Progenitor cell of endocrine pancreas (in vitro differentiated cells): ENCODE measurements at places on chromosomes 11 and 22. TPM values are rescaled to one million over a fixed set of nuclear protein-coding genes. Genes with fewer than 3 reads are reported as not detected.
A peak's percentile ranks its signal among the peaks of the same experiment; 100 is the strongest.

Gene TXNRD2
- total RNA-seq, result 14.0 and 14.3 TPM in 2 replicates

GRCh38 chr11:74339619-74340018, 28.2 kb upstream of the P4HA3 start:
- DNase-seq, result no peak
- no peak overlapping the region for H3K27ac ChIP-seq
- H3K4me3 ChIP-seq, result no peak overlapping the region
- peaks cover 11% of the 10 kb centered on the region for H3K4me1 ChIP-seq
- no peaks in the 10 kb centered on the region for H3K27me3 ChIP-seq

- peaks cover 19% of the 10 kb centered on the region for H3K27me3 ChIP-seq
- H3K4me1 ChIP-seq, result no peaks in the 10 kb centered on the region
- no peaks in the 10 kb centered on the region for H3K36me3 ChIP-seq
Observed at GRCh38 chr22:39728236-39728860, 157.8 kb downstream of the CACNA1I start.

GRCh38 chr11:1706634-1707400, 9.8 kb downstream of the KRTAP5-6 start:
- no peak overlapping the region for H3K4me3 ChIP-seq
- H3K27me3 ChIP-seq, result peaks cover 36% of the 10 kb centered on the region
- H3K36me3 ChIP-seq, result no peaks in the 10 kb centered on the region
- H3K27ac ChIP-seq, result no peak overlapping the region
- no peak for DNase-seq

Gene CDC42BPG
- total RNA-seq, result 20.1 and 21.1 TPM in 2 replicates

DNA sequence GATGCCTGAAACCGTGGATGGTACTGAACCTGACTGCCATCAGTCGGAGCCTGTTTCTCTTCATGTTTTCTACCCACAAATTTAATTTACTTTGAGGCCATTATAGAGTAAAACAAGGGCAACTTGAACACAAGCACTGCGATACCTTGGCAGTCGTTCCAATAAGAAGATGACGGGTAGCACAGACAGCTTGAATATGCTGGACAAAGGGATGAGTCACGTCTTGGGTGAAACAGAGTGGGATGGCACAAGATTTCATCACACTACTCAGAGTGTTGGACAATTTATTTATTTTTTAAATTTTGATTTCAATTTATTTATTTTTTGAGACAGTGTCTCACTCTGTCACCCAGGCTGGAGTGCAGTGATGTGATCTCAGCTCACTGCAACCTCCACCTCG, 5.7 kb downstream of the DIXDC1 start:
- H3K36me3 ChIP-seq, result peaks cover 1% of the 10 kb centered on the region
- peaks cover 21% of the 10 kb centered on the region for H3K4me1 ChIP-seq
- no peak overlapping the region for H3K4me3 ChIP-seq
- H3K27me3 ChIP-seq, result no peaks in the 10 kb centered on the region

DNA sequence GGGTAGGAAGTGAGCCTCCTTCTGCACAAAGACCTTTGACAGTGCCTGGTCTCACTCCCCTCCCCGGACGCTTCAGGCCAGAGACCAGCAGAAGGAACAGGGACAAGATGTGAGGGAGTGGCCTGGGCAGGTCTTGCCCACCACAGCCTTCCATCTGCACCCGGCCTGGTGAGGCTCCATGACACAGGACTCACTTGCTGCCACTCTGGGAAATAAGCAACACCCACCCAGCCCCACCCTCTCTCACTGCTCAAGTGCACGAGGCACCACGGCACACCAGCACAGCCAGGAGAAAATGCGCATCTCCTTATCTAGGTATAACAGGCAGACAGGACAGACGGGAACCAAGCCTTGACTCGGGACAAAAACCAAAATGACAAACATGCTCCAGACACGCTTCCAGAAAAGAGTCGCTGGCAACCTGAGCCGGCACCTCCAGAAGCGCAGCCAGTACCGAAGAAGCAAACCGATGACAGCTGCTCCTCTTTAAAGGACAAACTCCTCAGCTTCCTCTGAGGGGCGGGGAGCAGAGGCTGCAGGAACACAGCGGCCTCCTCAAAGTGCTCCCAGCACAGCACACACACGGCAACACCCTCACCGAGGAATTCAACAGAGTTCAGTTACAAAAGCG, 41.7 kb downstream of the BRD1 start:
- peaks cover 16% of the 10 kb centered on the region for H3K36me3 ChIP-seq
- H3K27ac ChIP-seq, result peak overlapping the region; percentile 49
- H3K4me3 ChIP-seq, result no peak overlapping the region
- no peaks in the 10 kb centered on the region for H3K27me3 ChIP-seq
- no peaks in the 10 kb centered on the region for H3K4me1 ChIP-seq

DNA sequence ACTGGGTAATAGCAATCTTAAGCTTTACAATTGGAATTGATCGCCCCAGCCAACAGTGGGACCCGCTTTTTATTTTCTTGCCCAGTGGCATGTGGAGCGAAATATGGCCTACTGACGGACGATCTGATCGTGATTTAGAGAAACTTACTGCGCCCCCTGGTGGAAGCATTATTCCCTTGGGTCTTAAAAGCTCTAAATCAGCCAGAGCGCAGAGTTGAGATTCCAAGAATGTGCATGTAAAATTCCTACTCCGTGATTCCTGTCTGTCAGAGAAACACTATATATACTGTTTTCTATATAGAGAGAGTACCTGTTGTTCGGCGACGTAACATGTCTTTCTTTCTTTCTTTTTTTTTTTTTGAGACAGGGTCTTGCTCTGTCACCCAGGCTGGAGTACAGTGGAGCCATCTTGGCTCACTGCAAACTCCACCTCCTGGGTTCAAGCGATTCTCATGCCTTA, 3.7 kb upstream of the DPF2 start:
- peaks cover 2% of the 10 kb centered on the region for H3K27me3 ChIP-seq
- no peak overlapping the region for H3K4me3 ChIP-seq
- peaks cover 11% of the 10 kb centered on the region for H3K4me1 ChIP-seq
- H3K36me3 ChIP-seq, result no peaks in the 10 kb centered on the region
- peak; percentile 75 for DNase-seq

DNA sequence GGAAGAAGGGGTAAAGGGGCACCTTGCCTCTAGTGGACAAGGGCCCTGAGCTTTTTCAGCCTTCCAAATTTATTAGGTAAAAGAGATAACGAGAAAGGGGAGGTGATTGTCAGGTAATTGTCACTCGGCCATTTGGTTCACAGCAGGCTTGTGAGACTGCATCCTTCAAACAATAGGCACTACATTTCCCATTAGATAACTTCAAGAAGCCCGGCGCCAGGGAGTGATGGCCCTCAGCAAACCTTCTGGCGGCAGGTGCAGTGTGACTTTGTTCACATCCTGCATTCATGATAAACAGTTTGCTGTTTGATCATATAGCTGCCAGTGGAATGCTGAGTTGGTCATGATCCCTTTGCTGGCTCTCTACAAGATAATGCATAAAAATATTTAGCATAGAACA, 185.1 kb downstream of the CWF19L2 start:
- DNase-seq, result no peak
- H3K27ac ChIP-seq, result no peak overlapping the region
- no peaks in the 10 kb centered on the region for H3K36me3 ChIP-seq
- no peaks in the 10 kb centered on the region for H3K4me1 ChIP-seq
- no peak overlapping the region for H3K4me3 ChIP-seq

GRCh38 chr11:71370895-71371673, 77.1 kb downstream of the DHCR7 start:
- DNase-seq, result no peak
- H3K4me3 ChIP-seq, result no peak overlapping the region
- no peak overlapping the region for H3K27ac ChIP-seq
- no peaks in the 10 kb centered on the region for H3K4me1 ChIP-seq
- H3K27me3 ChIP-seq, result peaks cover 15% of the 10 kb centered on the region

DNA sequence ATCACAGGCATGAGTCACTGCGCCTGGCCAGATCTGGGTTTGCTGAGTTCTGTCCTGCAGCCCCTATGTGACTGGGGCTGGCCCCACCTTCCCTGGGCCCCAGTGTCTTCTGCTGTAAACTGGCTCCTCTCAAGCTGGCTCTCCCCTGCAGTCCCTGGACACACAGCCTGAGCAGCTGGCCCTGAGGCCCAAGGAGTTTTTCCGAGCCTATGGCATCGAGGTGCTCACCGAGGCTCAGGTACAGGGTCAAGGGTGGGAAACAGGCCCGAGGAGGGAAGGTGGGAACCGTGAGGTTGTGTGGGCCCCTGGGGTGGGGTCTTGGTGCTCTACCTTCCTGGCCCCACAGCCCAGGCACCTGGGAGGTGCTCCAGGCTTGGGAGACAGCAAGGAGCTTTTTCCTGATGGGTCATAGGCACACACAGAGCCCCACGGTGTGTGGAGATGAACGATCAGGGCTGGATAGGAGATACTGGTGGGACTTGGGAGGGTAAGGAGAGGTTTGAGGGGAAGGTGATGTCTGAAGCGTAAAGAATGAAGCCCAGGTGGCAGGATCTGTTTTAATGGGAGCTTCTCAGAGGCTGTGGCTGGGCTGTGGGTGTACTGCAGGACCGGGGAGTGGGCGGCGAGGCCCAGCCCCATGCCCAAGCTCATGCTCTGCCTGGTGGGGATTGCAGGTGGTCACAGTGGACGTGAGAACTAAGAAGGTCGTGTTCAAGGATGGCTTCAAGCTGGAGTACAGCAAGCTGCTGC, 6.4 kb upstream of the LZTR1 start:
- DNase-seq, result no peak
- H3K4me3 ChIP-seq, result no peak overlapping the region
- peak overlapping the region; percentile 39 for H3K27ac ChIP-seq
- peaks cover 11% of the 10 kb centered on the region for H3K27me3 ChIP-seq
- peaks cover 10% of the 10 kb centered on the region for H3K4me1 ChIP-seq

DNA sequence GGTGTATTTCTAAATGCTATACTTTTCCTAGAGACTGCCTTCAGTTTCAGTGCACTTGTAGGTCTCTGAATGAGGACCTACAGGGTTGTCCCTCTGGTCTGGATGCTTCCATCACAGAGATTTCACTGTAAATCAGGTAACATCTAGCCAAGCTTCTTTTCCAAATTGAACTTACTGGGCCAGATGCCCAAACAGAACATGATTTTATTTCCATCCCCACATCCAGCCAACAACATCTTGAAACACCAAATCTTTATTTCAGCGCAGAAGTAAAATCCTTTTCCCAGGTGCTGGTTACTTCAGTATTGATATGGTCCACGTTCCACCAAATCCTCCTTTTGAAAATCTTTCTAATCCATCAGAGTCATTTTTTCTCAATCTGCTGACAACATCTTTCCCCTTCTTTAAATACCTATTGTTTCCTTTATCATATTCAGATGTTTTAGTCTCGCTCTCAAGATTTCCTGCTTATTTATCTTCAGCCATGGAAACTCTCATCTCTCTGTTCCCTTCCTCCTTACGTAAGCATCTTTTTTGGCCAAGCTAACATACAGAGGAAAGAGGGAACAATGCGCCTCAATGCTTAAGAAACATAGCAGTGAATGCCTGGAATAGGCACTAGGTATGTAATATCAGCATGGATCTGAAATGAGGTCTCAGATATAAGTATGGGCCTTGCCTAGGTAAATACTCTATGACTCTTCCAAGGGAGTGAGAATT, 201.2 kb upstream of the MTNR1B start:
- no peak for DNase-seq
- H3K36me3 ChIP-seq, result no peaks in the 10 kb centered on the region
- H3K27ac ChIP-seq, result no peak overlapping the region
- H3K27me3 ChIP-seq, result no peaks in the 10 kb centered on the region
- no peaks in the 10 kb centered on the region for H3K4me1 ChIP-seq

GRCh38 chr11:1667906-1668305, 29.1 kb upstream of the KRTAP5-6 start:
- H3K4me3 ChIP-seq, result no peak overlapping the region
- H3K4me1 ChIP-seq, result peaks cover 22% of the 10 kb centered on the region
- H3K36me3 ChIP-seq, result peaks cover 2% of the 10 kb centered on the region
- H3K27ac ChIP-seq, result peak overlapping the region; percentile 35
- no peak for DNase-seq
- no peaks in the 10 kb centered on the region for H3K27me3 ChIP-seq
